Parietal lobe (tissue), 2 donors: ENCODE measurements at places on chromosomes 4 and X. TPM values are rescaled to one million over a fixed set of nuclear protein-coding genes. Genes with fewer than 3 reads are reported as not detected.

The SYN1 gene
- total RNA-seq: 27.9 TPM

The TCEAL7 gene
- total RNA-seq: 41.0 TPM

The MXRA5 gene
- total RNA-seq: 1.6 TPM

The GNRHR gene
- total RNA-seq: not detected

The PABPC1L2B gene
- not detected for total RNA-seq

The HS3ST1 gene
- 10.0 TPM for total RNA-seq

The TMPRSS11F gene
- not detected for total RNA-seq

The MAOB gene
- 1.9 TPM for total RNA-seq

The FOXO4 gene
- 3.4 TPM for total RNA-seq

The BCLAF3 gene
- total RNA-seq: 68.2 TPM

The L1CAM gene
- 195 TPM for total RNA-seq

The LNX1 gene
- 54.1 TPM for total RNA-seq

The LGI2 gene
- total RNA-seq: 3.1 TPM

The SSX4B gene
- total RNA-seq: not detected

The CNGA2 gene
- total RNA-seq: not detected

The CFAP99 gene
- total RNA-seq: not detected

The TSPAN7 gene
- 81.7 TPM for total RNA-seq

The STX18 gene
- 32.2 TPM for total RNA-seq

The TXK gene
- total RNA-seq: 2.8 TPM

The CSN1S1 gene
- total RNA-seq: not detected

The F8A2 gene
- total RNA-seq: not detected

The PCDH11X gene
- total RNA-seq: 141 TPM

The PSAPL1 gene
- not detected for total RNA-seq

The MMRN1 gene
- 3.8 TPM for total RNA-seq

The NAP1L3 gene
- total RNA-seq: 91.7 TPM

The BMX gene
- not detected for total RNA-seq

The SERTM2 gene
- total RNA-seq: not detected

The PPP2R2C gene
- total RNA-seq: 60.7 TPM

The XAGE1B gene
- not detected for total RNA-seq

The CHRDL1 gene
- 36.9 TPM for total RNA-seq

The CXCL9 gene
- not detected for total RNA-seq

The CXCL3 gene
- not detected for total RNA-seq

The LRAT gene
- 0.94 TPM for total RNA-seq

The FHDC1 gene
- 7.2 TPM for total RNA-seq

The STATH gene
- not detected for total RNA-seq

The FDCSP gene
- total RNA-seq: not detected

The CD38 gene
- total RNA-seq: 9.1 TPM

The GPC4 gene
- total RNA-seq: 4.4 TPM

The C4orf51 gene
- total RNA-seq: not detected

The PNMA6F gene
- not detected for total RNA-seq

The RAI2 gene
- total RNA-seq: 5.6 TPM

The S100P gene
- total RNA-seq: 0.31 TPM

The SORBS2 gene
- total RNA-seq: 156 TPM

The FMR1 gene
- 93.6 TPM for total RNA-seq

The TRIM75 gene
- not detected for total RNA-seq
